ENCODE measurements at places on chromosomes 1 and 21.

- DNase-seq = no peak
Measured at GRCh38 chr21:45838634-45839033, 142.9 kb upstream of the COL6A1 start.

- DNase-seq = no peak
Measured at GRCh38 chr1:175754921-175755320, 11.5 kb upstream of the TNR start.

DNA sequence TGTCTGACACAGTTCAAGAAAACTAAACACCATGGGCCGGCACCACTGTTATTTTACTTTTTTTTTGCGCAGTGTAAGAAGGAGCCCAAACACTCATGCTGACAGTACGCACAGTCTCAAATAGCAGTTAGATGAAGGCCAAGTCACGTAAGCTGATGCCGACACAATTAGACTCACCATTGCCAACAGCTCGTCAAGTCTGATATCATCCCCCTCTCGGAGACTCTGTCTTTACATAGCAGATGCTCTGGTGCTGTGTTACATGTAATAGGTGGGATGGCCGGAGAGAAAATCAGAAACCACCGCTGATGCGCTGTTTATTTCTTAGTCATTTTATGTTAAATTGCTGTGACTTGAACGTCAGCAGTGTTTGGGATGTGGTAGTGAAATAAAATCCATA, 49.3 kb downstream of the TGFB2 start:
- no peak for DNase-seq

GRCh38 chr1:17545356-17545755, 5.9 kb downstream of the ARHGEF10L start:
- no peak for DNase-seq

- DNase-seq = no peak
Measured at GRCh38 chr1:90613371-90613770, 103.7 kb downstream of the BARHL2 start.

DNA sequence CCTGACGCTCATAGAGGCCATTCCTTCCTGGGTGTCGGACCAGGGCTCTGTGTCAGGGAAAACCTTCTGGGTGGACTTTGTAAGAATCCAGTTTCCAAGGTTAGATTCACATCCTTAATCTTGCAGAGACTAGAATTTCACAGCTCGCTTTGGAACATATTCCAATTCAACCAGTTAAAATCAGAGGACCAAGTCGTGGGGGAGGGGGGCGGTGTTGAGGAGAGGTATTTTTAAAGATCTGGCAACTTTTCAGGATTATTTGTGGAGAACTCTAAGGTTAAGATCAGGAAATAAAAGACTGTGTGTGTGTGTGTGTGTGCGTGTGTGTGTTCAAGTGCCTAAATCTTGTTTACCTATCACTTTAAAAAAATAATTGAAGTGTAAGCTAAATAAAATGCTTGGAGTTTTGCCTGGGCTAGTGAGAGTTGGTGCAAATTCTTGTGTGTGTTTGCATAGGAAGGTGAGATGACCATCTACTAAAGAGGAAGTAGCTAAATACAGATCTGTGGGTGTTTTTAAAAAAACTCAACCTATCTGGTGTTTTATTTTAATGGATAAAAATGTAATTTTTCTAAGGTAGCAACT, 21.8 kb downstream of the TENT5C start:
- DNase-seq = no peak

DNA sequence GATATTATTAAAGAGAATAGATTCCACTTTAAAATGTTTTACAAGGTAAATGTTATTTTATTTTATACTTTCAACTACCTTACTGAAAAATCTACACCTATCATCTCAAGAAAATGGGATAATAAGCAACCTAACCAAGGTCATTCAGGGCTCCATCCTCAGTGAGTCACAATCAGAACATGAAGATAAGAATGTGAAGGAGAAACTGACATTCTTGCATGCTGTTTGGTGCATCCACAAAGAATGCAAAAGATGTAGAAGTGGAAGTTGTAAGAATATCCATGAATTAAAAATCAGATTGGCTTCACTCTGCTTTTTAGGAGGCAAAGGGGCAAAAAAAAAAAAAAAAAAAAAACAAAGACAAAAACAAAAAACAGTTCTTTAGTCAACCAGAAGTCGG, 6.5 kb downstream of the WARS2 start:
- no peak for DNase-seq

DNA sequence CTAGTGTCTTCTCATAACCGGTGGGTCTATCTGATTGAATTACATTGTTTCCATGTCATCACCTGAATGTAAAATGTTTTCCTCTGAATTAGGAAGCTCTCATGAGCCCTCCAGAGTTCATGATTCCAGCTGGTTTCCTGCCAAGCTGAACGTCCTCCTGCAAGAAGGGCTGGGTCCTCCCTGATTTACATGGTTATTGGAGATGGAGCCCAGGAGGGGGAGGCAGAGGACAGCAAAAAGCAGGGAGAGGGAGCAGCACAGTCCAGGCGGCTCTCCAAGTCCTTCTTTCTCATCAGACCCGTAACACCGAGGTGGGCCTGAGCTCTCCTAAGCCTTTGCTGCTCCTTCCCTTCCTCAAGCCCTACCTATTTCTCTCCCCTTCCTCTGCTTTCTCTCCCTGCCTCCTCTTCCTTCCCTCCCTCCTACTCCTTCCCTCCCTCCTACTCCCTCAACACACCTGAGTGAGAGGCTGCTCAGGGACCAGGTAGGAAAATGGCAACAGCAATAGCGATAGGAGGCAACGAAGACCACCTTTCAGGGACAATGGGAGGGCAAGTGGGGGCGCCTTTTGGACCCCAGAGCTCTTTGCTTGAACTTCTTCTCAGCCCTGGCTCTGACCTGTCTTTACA, 265.9 kb downstream of the PRDM2 start:
- no peak for DNase-seq

GRCh38 chr1:160284220-160284781, 632 bp downstream of the PEX19 start:
- no peak for DNase-seq

- no peak for DNase-seq
Measured at GRCh38 chr1:147238925-147239820, 3.3 kb upstream of the CHD1L start.

DNA sequence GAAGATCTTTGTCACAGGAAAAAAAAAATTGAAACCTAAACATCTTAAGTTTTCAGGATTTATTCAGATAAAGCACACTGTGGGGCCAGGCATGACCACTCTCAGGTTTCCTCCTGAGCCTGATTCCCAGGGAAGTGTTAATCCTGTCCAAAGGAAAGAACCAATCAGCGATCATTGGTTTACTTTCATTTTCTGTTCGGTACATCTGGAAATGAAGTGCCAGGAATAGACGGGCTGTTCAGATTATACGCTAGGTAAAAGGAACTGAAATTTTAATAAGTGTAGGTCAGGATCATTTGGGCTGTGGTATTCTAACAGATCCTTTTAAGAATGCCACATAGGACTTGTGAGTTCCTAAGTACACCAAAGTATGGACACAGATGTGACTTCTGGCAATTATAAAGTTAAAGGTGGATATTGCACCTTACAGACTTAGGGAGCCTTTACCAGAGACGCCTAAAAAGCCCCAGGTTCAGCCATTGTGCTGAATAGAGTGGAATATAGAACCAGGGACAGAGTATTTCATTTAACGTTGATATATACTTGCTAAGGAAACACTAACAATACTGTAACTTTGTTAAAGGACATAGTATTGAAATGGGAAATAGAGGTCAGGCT, 9.3 kb upstream of the CACYBP start:
- no peak for DNase-seq

GRCh38 chr21:38950435-38951094, 144.8 kb downstream of the ETS2 start:
- DNase-seq = no peak

DNA sequence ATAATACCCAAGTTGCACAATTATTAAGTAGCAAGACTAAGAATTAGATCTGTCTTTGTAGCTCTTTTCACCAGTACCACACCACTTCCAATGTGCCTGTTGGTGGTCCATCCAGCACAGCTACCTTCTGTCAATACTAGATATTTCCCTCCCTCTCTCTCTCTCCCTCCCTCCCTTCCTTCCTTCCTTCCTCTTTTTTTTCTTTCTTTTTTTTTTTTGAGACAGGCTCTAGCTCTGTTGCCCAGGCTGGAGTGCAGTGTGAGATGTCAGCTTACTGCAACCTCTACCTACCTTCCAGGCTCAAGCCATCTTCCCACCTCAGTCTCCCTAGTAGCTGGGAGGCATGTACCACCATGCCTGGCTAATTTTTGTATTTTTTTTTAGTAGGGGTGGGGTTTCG, 21.1 kb downstream of the KPNA6 start:
- DNase-seq = no peak

- no peak for DNase-seq
Measured at GRCh38 chr1:180271272-180272255, 41.5 kb downstream of the LHX4 start.

GRCh38 chr21:38376693-38377092, 119.9 kb downstream of the KCNJ15 start:
- DNase-seq = no peak
